ENCODE measurements at places on chromosomes 16 and 17.

DNA sequence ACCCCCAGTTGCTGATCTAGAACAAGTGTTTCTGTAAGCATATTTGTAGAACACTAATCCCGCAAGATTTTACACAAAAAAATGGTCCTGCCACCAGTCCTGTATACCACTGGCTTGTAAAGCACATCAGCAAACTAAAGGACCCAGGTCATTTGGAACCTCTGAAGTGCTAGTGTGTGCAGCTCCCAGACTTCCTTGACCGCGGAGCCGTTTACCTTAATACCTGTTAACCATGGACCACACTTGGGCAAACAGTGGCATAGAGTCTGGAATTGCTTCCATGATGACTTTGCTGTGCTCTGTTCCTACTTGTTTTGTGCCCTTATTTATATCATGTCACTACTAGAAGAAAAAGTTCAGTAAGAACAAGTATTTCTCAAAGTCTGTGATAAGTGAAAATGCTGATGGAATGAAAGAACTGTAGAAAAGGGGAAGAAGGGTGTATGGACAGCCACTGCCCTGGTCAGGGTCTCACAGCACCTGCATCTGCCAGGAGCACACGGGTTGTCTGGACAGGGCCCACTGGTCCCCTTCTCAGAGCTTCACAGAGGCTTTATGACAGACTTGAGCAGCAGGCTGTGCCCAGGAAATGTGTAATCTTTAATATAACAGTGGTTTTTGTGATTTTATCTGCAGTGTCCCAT lies 29.3 kb downstream of the ALDH3A2 start:
- DNase-seq = no peak

DNA sequence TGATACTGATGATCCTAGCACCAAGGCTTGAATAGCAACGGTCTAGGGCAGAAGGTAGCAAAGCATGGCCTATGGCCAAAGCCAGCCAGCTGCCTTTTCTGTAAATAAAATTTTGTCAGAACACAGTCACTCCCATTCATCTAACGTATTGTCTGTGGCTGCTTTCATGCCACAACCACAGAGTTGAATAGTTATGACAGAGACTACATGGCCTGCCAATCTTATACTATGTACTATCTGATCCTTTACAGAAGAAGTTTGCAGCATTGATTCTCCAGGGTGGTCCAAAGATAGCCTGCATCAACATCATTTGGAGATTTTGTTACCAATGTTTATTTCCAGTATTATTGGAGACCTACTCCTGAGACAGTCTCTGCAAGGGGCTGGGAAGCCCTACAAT lies 19.9 kb upstream of the MMD start:
- no peak for DNase-seq

DNA sequence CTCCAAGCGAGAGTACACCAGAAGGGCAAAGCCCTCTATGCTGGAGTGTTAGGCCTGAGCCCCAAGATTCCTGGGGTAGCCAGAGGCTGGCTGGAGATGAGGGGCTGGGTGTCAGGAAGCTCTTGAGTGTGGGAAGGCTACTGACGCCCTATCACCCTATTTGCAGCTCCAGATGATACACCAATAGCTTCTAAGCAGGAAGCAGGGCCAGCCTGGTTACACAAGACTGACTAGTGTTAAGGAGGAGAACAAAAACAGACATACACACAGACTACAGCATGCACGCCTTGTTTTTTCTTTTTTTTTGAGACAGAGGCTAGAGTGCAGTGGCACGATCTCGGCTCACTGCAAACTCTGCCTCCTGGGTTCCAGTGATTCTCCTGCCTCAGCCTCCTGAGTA lies 15.9 kb downstream of the POLR3K start:
- DNase-seq = no peak

DNA sequence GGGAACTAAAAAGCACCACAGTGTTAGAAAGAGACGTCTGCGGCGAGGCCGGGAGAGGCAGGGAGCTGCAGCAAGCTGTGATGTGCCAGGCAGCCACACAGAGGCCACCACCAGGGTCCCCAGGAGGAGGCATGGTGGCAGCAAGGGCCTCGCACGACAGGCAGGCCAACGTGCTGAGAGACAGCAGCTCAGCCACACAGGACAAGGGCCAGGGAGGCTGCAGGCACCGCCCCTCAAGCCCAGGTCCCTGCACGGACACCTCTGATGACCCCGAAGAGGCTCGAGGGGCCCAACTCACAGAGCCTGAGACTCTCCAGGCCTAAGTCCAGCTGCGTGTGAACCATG lies 5.7 kb downstream of the HAGH start:
- DNase-seq = no peak

- peak; percentile 48 for DNase-seq
These were observed 29.4 kb upstream of the MLKL start for GRCh38 chr16:74729783-74730683.

DNA sequence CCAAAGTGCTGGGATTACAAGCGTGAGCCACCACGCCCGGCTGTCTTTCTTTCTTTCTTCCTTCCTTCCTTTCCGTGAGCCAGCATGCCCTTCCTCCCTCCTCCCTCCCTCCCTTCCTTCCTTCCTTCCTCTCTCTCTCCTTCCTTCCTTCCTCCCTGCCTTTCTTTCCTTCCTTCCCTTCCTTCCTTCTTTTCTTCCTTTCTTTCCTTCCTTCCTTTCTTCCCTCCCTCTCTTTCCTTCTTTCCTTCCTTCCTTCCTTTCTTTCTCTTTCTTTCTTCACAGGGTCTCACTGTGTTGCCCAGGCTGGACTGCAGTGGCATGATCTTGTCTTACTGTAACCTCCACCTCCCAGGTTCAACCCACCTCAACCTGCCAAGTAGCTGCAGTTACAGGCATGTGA lies 50.7 kb upstream of the PLCG2 start:
- DNase-seq = no peak

GRCh38 chr17:45048795-45049563 lies 2.5 kb downstream of the DCAKD start:
- no peak for DNase-seq

- DNase-seq = no peak
These were observed 32.9 kb downstream of the TRARG1 start for GRCh38 chr17:1312261-1312870.

DNA sequence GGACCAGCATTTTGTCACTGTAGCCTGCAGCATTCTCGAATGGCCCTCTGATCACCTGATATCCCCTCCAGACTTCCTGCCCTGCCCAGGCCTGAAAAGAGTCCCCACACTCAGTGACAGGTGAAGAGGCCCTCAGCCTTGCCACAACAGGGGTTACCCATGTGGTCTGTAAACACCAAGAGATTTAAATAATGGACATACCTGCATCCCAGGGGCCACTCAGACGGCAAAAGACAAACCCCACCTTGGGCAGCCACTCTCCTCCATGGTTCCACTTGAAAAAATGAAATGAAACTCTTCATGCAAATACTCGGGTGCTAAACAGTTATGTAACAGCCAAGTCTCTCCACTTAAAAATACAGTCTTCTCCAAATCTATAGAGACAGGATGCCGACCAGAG lies 22.9 kb upstream of the PECAM1 start:
- DNase-seq = no peak

- no peak for DNase-seq
These were observed 232.1 kb upstream of the CACNG5 start for GRCh38 chr17:66602659-66603384.

DNA sequence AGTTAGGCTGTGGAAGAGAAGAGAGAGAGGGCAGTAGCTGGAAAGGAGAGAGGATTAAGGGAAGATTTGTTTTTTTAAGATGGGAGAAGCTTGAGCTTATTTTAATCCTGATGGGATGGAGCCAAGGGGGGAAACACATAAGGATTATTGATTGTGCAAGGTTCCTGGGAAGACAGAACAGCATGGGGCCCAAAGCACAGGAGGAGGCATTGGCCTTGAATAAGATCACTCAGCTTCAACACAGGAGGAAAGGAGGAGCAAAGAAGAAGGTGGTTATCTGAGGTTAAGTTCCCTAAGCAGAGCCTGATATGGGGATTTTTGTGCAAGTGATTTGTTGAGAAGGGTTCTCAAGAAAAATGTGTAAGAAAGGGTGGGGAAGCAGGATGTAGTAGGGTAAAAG lies 169.8 kb downstream of the ABCC12 start:
- no peak for DNase-seq

GRCh38 chr16:14399378-14400284 lies 230.4 kb downstream of the PARN start:
- peak; percentile 35 for DNase-seq

GRCh38 chr17:77933777-77934398 lies 24.6 kb upstream of the TNRC6C start:
- no peak for DNase-seq

- no peak for DNase-seq
These were observed 6.5 kb downstream of the ERCC4 start for GRCh38 chr16:13926464-13926863.

DNA sequence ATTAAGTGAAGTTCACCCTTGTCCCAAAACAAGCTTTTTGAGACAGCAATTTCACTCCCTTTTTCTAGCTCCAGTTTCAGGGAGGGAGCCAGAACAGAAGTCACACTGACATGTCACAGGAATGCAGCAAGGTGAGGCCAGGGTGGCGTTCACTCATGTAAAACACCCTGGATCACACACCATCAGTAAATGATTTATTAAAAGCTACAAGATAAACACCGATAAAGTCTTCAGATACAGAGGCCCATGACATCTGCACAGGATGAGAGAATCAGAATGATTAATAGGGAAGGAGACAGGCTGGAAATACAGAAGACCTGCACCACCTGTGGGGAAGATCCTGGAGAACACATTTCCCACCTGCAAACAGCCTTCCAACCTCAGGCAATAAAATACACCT lies 77.5 kb upstream of the DYNLRB2 start:
- DNase-seq = no peak

- no peak for DNase-seq
These were observed 47.5 kb downstream of the RNF213 start for GRCh38 chr17:80307994-80308691.

- DNase-seq = no peak
These were observed 90.5 kb downstream of the PRKCA start for GRCh38 chr17:66392783-66393437.

- no peak for DNase-seq
These were observed 28.7 kb upstream of the MED9 start for GRCh38 chr17:17448076-17448475.

GRCh38 chr16:64287655-64288528 lies 834.0 kb downstream of the CDH11 start:
- DNase-seq = no peak

DNA sequence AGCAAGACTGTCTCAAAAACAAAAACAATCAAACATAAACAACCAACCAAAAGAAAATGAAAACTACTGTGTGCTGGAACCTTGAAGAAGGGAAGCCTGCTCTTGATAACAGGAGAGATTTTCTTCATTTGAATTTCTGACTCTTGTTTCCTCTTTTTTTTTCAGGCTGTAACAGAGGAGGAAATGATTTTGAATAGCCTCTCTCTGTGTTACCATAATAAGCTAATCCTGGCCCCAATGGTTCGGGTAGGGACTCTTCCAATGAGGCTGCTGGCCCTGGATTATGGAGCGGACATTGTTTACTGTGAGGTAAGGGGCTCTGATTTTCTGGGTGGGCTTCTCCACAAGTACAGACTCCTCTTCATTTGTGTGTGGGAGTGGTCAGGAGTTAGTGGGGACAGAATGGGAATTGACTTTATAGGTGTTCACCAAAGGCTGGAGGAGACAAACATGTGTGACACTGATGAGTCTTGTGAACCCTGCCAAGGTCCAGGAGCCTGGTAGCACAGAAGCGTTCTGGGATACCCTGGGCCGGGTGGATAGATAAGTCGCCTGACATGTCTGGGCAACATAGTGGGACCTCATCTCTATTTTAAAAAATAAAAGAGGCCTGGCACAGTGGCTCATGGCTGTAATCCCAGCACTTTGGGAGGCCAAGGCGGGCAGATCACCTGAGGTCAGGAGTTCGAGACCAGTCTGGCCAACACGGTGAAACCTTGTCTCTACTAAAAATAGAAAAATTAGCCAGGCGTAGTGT lies 14.9 kb downstream of the DUS2 start:
- no peak for DNase-seq

- DNase-seq = no peak
These were observed 18.4 kb downstream of the HS3ST6 start for GRCh38 chr16:1899641-1900451.

GRCh38 chr17:28662527-28662829 lies 473 bp downstream of the SUPT6H start:
- no peak for DNase-seq

DNA sequence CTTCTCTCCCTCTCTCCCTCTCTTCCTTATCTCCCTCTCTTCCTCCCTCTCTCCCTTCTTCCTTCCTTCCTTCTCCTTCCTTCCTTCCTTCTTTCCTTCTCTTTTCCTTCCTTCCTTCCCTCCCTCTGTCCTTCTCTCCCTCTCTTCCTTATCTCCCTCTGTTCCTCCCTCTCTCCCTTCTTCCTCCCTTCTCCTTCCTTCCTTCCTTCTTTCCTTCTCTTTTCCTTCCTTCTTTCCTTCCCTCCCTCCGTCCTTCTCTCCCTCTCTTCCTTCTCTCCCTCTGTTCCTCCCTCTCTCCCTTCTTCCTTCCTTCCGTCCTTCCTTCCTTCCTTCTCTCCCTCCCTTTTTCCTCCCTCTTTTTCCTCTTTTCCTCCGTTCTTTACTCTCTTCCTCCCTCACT lies 38.6 kb downstream of the HS3ST4 start:
- DNase-seq = no peak

DNA sequence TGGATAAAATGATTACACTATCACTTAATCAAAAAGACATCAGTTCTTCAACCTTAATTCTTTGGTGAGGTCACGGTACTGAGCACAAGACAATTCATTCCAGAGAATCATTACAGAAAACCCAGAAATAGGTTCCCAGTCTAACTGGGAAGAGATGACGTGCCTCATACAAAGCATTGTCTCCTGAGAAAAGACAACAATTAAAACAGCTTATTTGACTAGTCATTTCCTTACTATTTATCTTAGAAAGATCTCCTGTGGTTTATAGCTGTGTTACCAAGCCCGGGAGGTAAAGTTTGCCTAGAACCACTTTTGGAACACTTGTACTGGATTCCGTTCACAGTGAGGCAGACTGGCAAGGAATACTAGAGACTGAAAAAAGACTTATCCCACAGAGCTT lies 5.1 kb downstream of the PHF12 start:
- no peak for DNase-seq

DNA sequence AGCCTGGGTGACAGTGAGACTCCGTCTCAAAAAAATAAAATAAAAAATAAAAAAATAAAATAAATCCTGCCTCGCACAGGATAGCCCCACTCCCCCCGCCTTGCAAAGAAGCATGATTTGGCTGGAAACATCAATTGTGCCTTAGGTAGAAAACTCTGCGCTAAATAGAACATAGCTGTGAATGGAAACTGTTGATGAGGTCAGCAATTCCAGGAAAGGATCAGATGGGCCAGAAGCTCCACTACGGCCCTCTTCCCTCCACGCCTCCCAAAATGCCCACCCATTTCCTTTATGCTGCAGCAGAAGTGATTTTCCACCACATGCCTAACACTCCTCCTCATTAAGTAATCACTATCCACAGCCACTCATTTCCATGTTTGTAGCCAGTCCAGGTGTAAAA lies 473.4 kb downstream of the XYLT1 start:
- no peak for DNase-seq

GRCh38 chr17:72614476-72614870 lies 478.0 kb downstream of the SLC39A11 start:
- DNase-seq = no peak

GRCh38 chr16:66927918-66928649 lies 2.7 kb upstream of the RRAD start:
- no peak for DNase-seq

Data from GDM1 (cell line).